ENCODE measurements at places on chromosomes 4 and X.

DNA sequence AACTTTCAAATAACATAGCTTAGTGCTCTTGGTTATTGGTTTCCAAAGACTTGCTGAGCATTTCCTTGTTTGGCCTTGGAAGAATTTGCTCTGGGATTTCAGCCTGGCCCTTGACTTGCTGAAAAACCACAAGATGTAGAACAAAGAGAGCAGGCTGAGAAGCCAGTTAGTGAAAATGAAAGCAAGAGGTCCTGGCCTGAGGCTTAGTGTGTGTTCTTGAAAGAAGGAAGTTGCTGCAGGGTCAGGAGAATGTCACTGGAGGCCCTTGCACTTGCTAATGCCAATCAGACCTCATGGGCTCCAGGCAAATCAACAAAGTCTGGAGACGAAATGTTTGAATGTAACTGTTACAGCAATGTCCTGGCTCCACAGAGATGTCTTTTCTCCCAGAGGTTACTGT lies 79.4 kb downstream of the SYNPO2 start:
- peak; percentile 83 for DNase-seq

- DNase-seq: no peak
Observed at GRCh38 chr4:89837993-89838390, 1.0 kb upstream of the SNCA start.

- no peak for DNase-seq
Observed at GRCh38 chr4:2272026-2272827, 10.3 kb upstream of the MXD4 start.

DNA sequence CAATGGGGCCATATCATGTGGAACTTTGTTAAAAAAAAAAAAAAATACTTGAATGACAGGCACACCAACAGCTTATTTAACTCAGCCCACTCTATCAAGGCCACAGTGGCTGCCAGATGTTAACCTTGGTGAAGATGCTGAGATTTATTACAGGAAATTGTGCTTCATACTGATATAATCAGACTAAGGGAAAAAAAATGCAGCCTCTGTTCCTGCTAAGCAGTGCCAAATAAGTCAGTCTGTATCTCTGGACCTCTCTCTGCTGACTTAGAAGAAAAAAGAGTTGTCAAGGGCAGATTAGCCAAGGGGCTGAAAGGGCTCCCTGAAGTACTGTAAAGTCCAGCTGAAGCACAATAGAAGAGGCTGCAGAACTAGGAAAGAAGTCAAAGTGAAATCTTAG lies 677.7 kb upstream of the HTR2C start:
- no peak for DNase-seq

- no peak for DNase-seq
Observed at GRCh38 chrX:11081511-11081910, 29.6 kb upstream of the HCCS start.

DNA sequence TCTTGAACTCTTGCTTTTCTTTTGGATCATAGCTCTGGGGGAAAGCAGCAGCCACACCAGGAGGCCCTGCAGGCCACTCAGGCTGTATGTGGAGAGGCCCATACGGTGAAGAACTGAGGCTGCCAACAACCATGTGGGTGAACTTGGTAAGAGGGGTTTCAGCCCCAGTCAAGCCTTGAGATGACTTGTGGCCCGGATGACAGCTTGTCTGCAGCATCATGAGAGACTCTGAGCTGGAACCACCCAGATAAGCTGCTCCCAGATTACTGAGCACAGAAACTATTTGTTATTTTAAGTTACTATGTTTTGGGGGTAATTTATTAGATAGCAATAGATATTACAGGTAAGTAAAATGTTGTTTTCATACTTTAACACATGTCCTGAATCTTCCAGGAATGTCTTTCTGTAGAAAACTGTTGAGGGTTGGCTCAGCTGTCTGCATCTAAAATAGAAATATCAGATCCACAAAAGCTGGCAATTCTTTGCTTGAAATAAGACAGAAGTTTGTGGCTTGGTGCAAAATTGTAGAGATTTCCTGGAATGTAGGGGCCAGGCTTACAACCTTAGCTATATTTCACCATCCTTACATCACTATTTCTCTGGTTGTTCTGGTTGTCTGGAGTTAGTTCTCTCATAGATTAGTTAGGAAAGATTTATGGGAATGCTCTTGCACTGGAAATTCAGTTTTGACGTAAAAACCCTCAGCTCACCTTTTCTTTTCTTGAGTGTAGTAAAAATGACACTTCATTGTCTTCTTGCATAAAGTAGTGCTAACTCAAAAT lies 272.1 kb downstream of the RAPGEF2 start:
- no peak for DNase-seq

- no peak for DNase-seq
Observed at GRCh38 chr4:168524897-168525296, 28.0 kb downstream of the PALLD start.

- DNase-seq: peak; percentile 54
Observed at GRCh38 chrX:149506349-149506748, 1.2 kb upstream of the IDS start.

DNA sequence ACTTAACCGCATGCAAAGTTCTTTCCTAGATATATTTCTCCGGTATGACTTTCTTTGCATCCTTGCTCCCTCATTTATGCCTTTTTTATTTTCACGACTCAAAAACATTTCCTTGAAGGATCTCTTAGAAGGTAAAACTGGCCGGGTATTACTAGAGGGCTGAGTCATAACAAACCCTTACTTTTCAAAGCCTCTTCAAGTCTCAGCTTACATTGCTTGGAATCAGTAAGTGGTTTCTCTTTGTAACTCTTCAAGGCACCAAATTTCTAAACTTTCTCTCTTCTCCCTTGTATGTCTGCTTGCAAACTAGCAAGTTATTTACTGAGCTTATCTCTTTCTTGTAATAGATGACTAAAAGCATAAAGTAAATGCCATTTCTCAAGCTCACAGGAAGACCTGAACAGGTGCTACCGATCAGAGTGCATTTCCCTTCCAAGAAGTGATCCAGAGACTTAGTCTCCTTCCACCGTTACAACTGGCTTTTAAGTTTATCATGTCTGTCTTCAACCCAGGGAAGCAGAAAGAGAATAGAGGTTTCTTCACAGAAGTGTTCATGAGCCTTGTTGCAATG lies 75.5 kb downstream of the ANXA10 start:
- DNase-seq: no peak

- DNase-seq: no peak
Observed at GRCh38 chrX:152927858-152928760, 30.2 kb downstream of the ZNF185 start.

DNA sequence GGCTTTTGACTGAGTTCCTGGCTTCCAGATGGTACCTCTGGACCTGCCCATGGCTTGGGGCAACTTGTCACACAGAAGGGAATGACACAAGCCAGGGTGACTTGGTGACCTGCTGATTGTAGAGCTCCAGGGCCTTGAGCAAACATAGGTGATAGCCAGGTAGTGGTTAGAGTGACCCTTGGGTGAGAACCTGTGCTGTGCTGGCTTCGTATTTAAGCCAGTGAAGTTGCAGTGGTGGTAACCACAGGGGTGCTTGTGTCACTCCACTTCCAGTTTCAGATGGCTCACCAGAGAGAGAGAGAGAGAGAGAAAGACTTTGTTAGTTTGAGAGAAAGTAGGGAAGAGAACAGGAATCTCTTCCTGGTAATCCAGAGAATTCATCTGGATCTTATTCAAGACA lies 471.6 kb downstream of the ZIC3 start:
- DNase-seq: no peak

DNA sequence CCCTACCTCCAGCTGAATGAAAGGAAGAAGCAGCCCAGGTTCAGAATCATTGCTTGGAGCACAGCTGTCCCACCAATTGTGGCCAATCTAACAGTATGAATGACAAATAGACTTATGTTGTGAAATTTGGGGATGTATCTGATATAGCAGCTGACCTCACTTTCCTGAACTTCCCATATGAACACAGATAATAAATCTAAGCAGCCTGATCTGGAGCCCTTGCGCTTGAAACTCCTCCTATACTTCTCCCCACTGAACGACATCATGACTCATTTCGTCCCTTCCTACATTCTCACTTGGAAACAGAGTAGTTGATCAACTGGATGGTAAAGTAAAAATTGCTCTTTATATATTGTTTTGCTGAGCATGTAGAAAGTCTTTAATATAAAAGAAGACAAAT lies 24.2 kb upstream of the AMELX start:
- no peak for DNase-seq

DNA sequence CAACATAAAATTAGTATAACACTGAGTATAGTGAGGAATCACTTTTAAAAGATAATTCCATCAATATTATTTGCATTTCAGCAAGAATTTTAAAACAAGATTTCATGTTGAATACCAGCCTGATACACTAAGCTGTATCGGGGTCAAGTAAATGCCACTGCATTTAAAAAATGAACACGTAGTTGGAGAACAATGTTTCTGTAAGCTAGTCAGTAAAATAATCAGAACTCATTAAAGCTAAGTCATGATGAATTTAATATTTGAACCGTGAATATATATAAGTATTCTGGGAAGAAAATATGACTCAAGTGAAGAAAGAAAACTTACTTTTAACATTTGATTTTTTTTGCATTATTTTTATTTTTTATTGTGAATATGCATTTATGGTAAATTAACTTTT lies 611.0 kb upstream of the PABPC4L start:
- no peak for DNase-seq

- DNase-seq: no peak
Observed at GRCh38 chr4:25859429-25860148, 3.2 kb downstream of the SEL1L3 start.

DNA sequence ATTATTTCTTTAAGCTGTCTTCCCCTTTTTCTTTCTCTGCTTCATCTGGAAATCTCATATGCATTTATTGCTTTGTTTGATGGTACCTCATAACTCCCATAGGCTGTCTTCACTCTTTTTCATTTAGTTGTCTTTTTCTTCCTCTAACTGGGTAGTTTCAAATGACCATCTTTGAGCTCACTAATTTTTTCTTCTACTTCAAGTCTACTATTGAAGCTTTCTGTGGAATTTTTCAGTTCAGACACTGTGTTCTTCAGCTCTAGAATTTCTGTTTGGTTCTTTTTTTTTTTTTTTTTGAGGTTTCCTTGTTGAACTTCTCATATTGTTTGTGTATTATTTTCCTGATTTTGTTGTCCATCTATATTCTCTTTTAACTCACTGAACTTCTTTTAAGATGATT lies 23.0 kb downstream of the CASK start:
- no peak for DNase-seq

- DNase-seq: no peak
Observed at GRCh38 chr4:3369781-3370674, 71.7 kb upstream of the HGFAC start.

GRCh38 chrX:136850441-136851175 lies 29.9 kb downstream of the RBMX start:
- no peak for DNase-seq

GRCh38 chr4:6680372-6681034 lies 13.2 kb upstream of the S100P start:
- no peak for DNase-seq

GRCh38 chr4:99784842-99785241 lies 31.8 kb upstream of the DAPP1 start:
- DNase-seq: no peak

- no peak for DNase-seq
Observed at GRCh38 chr4:30256116-30256832, 463.9 kb upstream of the PCDH7 start.

- DNase-seq: no peak
Observed at GRCh38 chr4:185346975-185347601, 48.6 kb downstream of the LRP2BP start.

- DNase-seq: no peak
Observed at GRCh38 chr4:11632025-11632424, 203.3 kb upstream of the HS3ST1 start.

GRCh38 chr4:20288846-20289512 lies 37.3 kb downstream of the SLIT2 start:
- DNase-seq: no peak

GRCh38 chrX:340641-341423 lies 22.2 kb upstream of the GTPBP6 start:
- DNase-seq: no peak

DNA sequence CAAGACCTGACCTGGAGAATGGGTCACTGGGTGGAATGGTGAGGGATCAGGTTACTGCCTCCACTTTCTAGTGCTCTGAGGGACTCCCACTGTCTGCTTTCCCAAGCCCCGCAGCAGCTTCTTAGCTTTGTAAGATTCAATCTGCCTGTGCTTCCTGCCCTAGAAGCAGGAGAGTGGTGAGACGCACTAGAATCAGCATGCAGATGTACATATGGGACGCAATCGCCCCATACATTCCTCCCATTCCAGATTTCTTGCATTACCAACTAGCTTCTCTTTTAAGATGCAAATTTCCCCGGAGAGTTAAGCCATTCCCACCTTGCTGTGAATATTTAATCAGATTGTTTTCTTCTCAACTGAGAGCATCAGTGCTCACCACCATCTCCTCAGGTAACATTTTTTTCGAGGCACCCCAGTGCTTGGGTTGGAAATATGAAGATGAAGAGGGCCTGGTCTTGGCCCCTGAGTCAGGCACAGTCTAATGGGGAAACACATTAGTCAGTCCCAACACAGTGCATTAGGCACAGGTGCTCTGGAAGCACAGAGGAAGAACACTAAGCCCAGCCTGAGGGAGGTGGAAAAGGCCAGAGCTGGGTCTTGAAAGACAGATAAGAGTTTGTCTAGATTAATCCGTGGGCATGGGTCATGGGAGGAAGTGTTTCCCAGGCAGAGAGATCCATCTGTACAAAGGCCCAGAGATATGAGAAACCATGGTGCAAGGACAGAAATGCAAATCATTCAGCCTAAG lies 66.7 kb upstream of the PRPS1 start:
- no peak for DNase-seq

GRCh38 chrX:130057209-130057608 lies 53.1 kb downstream of the ELF4 start:
- DNase-seq: no peak

DNA sequence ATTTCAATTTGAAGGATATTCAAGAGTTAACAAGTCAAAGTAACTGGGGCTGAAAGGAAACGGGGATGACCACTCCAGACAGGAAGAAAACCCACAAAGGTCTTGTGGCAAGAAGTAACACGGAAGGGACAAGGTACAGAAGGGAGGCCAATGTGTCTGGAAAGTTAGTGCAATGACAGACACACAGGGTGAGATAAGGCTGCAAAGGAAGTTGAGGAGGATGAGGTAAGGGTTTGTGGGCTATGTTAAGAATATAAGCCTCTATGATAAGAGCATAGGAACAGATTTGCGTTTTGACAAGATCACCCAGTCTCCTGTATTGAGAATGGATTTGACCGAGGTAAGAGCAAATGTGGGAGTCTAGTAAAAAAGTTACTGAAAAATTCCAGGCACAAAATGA lies 21.9 kb upstream of the EMCN start:
- DNase-seq: no peak

Data from PC-9 (cell line).